Hematopoietic multipotent progenitor cell (in vitro differentiated cells): ENCODE measurements at places on chromosomes 1 and 21.
A peak's percentile ranks its signal among the peaks of the same experiment; 100 is the strongest.

DNA sequence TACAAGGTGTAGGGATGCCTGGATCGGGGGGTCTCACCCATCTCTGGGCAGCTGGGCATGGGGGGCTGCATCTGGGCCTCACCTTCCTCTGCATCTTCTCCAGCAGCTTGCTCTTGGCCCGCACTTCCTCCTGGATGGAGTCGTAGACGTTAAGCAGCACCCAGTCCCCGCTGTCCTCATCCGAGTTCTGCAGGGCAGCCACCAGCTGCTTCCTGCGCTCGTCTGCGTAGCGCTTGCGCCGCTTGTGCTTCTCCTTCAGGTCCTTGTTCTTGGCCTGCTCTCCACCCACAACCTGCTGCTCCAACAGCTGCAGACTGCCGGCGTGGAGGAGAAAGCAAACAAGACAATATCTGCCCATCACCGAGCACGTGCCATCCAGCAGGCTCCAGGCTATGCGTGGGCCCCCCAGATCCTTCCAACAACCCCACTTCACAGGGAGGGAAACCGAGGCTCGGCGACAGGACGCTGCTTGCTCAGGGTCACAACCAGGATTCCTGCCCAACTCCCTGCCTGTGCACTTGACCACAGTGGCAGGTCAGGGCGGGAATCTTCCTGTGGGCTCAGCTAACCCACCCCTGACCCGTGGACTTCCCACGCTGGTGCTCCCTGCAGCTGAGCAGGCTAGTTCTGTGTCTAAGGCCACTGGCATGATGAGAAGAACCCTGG lies 21.5 kb upstream of the DDOST start:
- DNase-seq: peak; percentile 44

GRCh38 chr21:41769933-41770332 lies 3.1 kb upstream of the RIPK4 start:
- DNase-seq: no peak

DNA sequence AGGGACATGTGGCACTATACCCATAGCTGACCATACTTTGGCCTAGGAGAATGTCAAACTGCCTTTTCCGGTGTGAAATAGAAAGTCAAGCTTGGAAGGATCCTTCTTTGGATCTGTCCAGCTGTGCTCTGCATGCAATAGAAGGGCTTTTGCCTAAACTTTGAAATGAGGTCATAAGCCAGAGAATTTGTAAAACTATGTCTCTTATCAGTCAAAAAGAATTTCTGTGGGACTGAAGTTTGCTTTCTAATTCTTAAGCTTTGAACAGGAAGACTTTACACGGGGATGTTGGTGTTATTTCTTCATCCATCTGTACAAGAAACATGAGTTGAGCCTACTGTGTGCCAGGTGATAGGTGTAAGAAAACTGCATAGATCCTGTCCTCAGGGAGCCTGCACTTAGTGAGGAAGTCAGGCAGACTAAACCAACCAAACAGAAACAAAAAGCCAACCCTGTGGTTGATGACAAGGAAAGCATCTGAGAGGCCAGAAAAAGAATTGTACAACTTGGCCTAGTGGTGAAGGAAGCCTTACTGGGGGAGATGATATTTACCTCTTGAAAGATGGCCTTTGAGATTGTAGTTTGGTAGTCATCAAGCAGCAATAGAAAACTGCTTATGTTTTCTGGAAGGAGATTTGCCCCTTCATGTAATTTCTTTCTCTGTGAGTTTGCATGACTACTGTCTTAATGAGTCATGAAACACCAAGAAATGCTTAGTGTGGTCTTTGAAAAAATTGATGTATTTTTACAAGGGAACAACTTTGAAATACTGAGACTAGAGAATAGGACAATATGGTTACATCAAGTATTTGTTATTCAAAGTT lies 24.8 kb downstream of the TGFB2 start:
- no peak for DNase-seq

GRCh38 chr1:21522525-21523038 lies 13.4 kb downstream of the ALPL start:
- DNase-seq: no peak

GRCh38 chr1:118249641-118250040 lies 64.6 kb upstream of the SPAG17 start:
- no peak for DNase-seq

GRCh38 chr1:44640200-44640853 lies 34.0 kb downstream of the TMEM53 start:
- no peak for DNase-seq

- DNase-seq: no peak
Observed at GRCh38 chr1:54701996-54702395, 13.7 kb upstream of the TTC4 start.

- DNase-seq: no peak
Observed at GRCh38 chr1:233512538-233512937, 101.4 kb upstream of the KCNK1 start.

GRCh38 chr1:166432655-166433054 lies 265.9 kb upstream of the FAM78B start:
- DNase-seq: peak; percentile 2

DNA sequence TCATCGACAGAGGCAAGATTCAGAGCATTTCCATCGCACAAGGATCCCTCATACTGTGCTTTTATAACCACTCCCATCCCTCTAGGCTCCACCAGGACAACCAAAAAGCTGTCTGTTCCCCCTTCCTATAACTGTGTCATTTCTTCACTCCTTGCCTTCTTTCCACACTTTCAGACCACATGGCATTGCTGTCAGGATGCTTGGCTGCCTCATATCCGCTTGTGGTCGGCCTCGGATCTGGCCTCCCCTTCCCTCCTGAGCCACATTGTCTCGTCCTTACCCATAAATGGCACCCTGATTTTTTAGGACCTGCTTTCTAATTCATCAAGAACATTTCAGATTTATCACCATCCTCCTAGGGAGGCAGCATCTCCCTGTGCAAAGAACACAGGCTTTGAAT lies 80.5 kb downstream of the HIVEP3 start:
- DNase-seq: no peak

- no peak for DNase-seq
Observed at GRCh38 chr1:245409341-245410195, 254.8 kb downstream of the KIF26B start.

GRCh38 chr1:2966449-2967328 lies 54.6 kb upstream of the ACTRT2 start:
- no peak for DNase-seq

- no peak for DNase-seq
Observed at GRCh38 chr21:42513151-42513984, at the start of gene SLC37A1. SLC37A1 (plus strand) TSS chr21:42513852; CDS start chr21:42518455, 4,603 bp downstream.

- DNase-seq: no peak
Observed at GRCh38 chr1:178921499-178921898, 50.6 kb upstream of the ANGPTL1 start.

- no peak for DNase-seq
Observed at GRCh38 chr1:50328552-50328951, 94.7 kb downstream of the DMRTA2 start.

- DNase-seq: no peak
Observed at GRCh38 chr21:37835481-37835880, 80.8 kb downstream of the KCNJ6 start.

DNA sequence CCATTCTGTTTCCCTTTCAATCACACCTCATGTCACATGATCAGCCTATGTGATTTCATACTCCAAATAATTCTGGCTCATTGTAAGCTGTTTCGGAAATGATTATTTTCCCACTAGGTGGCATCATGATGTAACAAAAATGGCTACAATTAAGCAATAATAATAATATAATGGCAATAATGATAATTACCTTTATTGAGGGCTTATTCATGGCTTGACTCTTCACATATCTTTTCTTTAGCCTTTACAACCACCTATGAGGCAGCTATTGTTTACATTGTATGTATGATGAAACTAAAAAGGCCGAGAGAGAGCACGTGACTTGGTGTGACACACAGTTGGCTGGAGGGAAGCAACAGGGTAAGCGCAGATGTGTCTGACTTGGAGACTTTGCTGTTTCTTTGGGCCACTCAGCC lies 12.5 kb upstream of the KPRP start:
- DNase-seq: no peak

DNA sequence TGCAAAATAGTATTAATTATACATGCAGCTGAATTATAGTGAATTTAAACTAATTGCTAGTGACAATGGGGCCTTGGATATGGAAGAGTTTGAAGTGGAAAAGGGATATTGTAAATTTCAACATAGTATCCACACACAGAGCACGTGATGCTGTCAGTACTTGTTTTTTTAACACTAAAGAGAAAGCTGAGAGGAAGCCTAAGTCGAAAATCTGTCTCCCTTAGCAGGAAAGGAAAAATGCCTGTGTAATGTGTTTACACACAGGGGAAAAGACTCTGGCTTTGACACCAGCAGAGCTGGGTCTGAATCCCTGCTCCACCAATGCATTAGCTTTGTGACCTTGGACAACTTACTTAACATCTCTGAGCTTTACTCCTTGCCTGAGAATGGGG lies 42.6 kb downstream of the PCSK9 start:
- no peak for DNase-seq

DNA sequence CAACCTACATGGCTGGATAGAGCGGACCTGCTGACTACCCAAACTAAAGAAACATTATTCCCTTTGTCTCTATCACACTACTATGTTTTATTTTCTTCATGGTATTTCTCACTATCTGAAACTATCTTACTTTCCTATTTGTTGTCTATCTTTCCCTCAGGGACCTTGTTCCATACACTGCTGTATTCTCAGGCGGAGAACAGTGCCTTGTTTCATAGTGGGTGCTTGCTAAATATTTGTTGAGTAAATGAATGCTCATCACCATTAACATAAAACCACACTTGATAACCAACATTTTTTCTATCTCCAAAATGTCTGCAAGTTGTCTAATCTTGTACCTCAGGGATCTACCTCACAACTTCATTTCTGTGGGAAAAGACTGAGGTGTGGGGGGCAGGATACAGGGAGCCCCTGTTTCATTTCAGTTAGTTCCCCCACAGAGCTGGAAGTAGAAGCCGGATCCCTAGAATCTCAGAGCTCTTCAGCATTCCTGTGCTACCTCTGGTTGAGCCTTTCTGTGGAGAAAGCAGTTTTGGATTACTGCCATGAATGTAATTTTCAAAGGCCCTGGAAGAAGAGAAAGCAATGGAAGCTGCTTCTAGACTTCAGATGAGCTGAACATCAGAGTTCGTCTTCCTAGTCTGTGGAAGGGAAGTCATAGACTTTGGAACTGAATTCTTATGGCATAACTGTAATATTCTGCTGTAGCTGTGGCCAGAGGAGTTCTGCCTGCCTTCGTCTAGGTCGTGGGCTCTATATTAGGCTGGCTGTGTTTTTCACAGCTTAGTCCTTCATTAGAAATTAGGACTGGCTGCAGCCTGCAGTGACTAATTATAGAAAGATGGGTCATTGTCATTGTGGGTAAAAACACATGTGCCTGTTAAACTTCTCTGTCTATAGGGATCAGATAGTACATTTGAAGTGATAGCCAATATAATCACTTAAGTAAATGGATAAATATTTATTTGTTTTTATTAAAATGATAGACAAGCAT lies 293.2 kb upstream of the SGIP1 start:
- no peak for DNase-seq

- no peak for DNase-seq
Observed at GRCh38 chr1:221161571-221162041, 282.4 kb downstream of the HLX start.

DNA sequence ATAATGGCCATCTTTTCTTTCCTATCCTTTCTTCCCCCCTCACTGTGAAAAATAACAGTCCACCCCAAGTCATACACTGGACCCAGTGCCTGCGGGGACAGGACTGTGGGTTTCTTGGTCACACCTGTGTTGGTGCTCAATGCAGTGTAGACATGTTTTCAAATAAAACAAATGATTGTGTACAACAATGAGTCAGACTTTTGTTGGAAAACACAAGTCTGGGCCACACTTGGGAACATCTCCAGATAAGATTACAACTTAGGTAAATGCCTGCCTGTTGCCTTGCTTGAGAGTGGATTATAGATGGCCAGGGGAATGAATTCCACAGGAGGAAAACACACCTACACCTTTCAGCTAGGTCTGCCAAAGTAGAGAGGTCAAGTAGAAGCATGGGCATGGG lies 34.1 kb downstream of the PDPN start:
- no peak for DNase-seq

- DNase-seq: no peak
Observed at GRCh38 chr1:30731806-30732276, 8.5 kb upstream of the MATN1 start.

DNA sequence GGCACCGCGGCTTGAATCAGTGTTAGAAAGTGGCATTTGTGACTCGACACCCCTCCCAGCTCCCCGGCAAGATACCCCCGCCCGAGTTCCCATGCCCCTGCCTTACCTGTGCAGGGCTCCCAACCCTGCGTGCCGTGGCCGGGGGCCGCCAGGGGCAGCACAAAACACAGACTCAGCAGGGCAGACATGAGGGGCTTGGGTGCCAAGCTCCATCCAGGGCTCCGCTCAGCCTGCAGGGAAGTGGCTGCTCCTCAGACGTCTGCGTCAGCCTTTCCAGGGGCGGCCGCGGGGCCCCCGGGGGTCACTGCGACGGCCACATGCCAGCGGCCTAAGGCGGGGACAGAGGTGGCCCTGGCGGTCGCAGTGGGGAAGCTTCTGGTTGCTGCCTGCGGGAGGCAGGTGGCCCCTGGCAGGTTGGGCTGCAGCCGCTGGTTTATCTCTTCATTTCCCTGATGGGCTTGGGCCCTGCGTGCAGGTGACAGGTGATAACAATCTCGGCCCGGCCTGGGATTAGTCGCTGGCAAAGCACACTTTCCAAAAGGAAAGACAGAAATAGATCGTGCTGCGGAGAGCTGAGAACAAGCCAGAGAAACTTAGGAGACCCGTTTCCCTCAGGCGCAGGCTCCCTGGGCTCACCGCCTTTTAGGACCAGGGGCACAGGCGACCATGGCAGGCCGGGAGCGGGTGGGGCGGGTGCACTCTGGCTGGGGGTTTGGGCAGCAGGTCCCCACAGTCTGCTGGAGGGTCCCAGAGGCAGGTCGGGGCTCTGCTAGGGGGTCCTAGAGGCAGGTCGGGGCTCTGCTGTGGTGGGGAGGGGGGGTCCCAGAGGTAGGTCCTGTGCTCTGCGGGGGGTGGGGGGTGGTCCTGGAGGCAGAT lies at the start of gene TSPEAR:
TSS of gene TSPEAR (minus strand) at position 246 of the 876 bp plus-strand sequence. CDS start at position 188, 58 bp downstream.
- no peak for DNase-seq

DNA sequence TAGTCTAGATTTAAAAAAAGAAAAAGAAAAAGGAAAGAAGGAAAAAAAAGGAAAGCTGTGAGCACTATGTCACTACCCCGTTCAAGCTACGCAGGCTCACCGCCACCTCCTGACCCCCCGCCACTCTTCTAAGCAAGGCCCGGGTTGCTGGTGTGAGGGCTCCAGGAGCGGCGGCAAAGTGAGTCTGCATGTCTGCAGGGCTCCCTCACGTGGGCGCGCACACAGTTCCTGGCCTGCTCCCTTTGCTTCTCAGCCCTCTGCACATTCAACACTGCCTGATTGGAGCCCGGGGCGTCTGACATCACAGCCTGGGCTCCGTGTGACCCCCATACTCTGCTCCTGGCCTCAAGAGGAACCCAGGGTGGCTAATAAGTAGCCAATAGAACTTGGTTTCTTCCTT lies 81.4 kb upstream of the TLR5 start:
- no peak for DNase-seq
